ENCODE measurements at places on chromosomes 13 and 19.

- DNase-seq, result peak; percentile 37
Observed at GRCh38 chr19:679418-680286, 3.5 kb downstream of the FSTL3 start.

- no peak for DNase-seq
Observed at GRCh38 chr13:24279327-24280110, 29.9 kb upstream of the C1QTNF9 start.

GRCh38 chr19:18349524-18350128 is 9.2 kb downstream of the PGPEP1 start:
- peak; percentile 65 for DNase-seq

- DNase-seq, result no peak
Observed at GRCh38 chr13:23828866-23829265, 60.3 kb downstream of the MIPEP start.

DNA sequence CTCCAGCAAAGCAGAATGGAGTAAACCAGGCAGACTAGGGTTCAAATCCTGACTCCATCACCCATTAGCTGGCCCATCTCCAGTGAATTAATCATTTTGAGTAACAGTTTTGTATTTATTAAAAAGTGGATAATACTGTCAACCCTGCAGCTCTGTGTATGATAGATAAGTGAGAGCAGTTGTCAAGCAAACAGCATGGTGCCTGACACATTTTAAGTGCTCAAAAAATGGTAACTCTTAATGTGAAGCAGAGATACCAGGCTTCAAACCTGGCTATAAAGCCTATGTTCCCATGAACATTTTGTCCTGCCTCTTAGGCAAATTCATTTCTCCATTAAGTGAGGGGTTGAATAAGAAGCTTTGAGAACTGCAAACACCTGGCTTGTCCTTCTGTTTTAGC is 409.6 kb downstream of the TBC1D4 start:
- DNase-seq, result peak; percentile 17

DNA sequence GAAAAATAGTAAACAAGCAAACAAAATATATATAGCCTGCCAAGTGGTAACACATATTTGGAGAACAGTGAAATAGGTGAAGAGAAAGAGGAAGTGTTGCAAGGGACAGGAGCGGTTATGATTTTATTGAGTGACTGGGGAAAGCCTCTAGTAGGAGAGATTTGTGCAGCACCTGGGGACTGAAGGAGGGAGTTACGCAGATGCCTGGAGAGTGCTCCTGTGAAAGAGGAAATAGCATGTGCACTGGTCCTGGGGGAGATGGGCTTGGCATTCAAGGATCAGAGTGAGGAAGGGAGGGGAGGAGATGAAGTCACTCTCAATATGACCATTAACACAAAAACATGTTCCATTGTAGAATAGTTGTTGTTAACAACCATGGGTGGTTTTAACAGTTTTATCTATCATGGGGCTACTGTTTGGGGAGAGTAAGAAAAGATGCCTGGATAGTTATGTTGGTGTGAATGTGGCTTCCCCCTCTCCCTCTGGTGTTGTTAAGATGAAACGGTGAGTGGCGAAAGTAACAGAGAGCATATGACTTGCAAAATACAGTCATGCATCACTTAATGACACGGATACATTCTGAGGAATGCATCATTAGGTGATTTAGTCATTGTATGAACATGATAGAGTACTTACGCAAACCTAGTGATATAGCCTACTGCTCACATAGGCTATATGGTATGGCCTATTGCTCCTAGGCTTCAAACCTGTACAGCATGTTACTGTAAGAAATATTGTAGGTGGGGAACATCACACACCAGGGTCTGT is 251.7 kb upstream of the ARGLU1 start:
- DNase-seq, result no peak

DNA sequence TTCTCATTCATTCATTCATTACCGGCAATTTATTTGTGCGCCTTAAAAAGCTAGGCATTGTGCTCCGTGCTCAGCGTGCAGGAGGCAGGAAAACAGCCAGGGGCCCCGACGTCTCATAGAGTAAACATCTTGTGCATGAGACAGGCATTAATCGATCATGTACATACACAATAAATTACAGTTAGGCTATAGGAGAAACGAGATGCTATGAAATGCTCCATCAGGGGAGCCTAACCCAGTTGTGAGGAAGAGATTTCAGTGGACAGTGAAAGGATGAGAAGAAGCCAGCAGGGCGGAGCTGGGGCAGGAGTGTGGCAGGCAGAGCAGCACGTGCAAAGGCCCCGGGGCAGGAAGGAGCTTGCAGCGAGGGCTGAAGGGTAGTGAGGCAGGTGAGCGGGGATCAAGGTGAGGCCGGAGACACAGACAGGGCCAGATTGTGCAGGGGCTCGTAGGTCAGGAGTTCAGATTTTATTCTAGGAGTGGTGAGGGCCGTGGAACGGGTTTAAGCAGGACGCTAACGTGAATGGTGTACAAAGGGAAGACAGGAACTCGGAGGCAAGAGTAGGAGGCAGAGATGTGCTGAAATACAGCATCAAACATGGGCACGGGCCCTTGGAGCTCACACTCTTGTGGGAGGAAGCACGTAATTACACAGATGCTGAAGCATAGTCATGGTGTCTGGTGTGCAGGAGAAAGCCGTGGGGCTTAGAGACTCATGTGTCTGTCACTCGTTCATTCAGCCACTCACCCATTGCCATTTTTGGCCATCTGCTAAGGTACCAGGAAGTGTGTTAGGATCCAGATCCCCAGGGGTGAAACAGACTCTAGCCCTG is 7.8 kb upstream of the CACNG6 start:
- DNase-seq, result no peak

DNA sequence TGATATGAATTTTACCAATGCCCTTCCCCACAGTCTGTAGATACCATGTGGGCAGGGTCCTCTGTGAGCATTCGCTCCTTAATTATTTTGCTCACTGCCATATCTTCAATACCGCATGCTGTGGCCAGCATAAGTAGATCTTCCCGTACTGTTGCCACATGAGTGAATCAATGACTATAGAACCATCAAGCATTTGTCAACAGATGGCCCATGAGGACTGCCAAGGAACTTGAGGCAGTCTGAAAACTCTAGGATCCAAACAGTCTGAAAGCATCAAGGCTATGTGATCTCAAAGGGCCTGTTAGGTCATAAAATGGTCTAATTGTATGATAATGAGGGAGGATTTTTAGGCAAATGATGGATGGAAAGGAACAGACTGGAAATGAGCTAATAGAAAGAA is 27.4 kb upstream of the GPR12 start:
- DNase-seq, result no peak

DNA sequence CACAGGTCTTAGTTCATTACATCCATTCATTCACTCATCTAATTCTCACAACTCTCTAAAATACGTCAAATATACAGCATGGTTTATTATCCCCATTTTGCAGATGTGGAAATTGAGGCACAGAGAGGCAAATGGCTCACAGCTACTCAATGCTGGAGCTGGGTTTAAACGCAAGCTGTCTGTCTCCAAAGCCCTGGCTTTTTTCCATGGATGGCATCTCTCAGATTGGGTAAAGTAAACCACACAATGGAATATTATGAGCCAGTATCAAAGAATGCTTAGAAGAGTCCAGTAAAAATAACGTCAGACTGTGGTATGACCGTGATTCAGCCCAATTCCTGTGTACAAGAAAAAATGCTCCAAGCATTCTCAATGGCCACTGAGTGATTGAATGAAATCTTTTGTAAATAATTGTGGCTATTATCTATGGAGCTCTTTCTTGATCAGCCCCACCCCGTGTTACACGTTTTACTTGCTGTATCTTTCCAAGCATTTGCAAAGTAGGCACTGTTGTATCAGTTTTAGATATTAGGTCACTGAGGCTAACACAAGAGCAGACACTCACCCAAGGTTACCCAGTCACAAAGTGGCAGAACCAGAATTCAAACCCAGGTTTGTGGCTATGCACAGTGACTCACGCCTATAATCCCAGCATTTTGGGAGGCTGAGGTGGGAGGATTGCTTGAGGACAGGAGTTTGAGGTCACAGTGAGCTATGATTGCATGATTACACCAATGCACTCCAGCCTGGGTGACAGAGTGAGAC is 5.5 kb upstream of the ACP7 start:
- no peak for DNase-seq

DNA sequence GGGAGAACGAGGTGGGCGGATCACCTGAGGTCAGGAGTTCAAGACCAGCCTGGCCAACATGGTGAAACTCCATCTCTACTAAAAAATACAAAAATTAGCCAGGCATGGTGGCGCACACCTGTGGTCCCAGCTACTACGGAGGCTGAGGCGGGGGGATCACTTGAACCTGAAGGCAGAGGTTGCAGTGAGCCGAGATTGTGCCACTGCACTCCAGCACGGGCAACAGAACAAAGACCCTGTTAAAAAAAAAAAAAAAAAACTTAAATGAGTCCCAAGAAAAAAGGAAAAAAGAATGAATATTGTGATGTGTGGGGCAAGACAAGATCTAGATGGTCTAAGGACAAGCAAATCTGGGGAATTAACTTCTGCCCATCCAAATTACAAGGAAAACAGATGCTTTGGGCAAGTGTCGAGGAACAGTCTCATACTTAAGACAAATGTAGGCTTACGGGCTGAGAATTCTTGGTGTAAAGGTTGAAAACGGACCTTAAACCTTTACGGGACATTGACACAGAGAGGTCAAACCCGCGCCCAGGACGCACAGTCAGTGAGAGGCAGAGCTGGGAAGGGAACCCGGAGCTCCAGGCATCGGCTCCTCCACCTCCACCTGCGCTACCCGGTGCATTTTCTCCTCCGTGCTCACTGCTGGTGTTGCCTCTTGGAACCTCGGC is 656 bp upstream of the ZNF324 start:
- DNase-seq, result no peak

GRCh38 chr19:39475748-39476147 is 4.9 kb upstream of the TIMM50 start:
- DNase-seq, result no peak

DNA sequence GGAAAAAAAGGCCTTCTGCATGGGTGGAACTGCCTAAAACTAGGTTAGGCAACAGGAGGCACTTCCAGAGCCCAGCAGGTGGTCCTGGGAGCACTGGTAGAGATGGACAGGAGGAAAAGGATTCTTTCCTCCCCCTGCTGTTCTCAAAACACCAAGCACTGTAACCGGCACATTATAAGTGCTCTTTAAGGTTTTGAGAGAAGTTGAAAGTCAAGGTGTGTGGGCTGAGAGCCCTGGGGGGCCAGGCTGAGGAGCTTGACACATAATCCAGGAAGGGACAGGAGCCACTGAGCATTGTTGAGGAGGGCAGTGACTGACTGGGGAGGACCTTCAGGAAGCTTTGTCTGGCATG is 32.3 kb downstream of the SPATA13 start:
- DNase-seq, result no peak

GRCh38 chr13:43933378-43933777 is 53.7 kb downstream of the LACC1 start:
- DNase-seq, result no peak

- peak; percentile 64 for DNase-seq
Observed at GRCh38 chr13:97110936-97111335, 111.2 kb upstream of the MBNL2 start.

GRCh38 chr19:17436874-17437267 is 11.6 kb downstream of the TMEM221 start:
- no peak for DNase-seq

GRCh38 chr13:79346300-79346914 is 59.6 kb downstream of the RBM26 start:
- no peak for DNase-seq

- DNase-seq, result no peak
Observed at GRCh38 chr13:78325585-78325984, 277.8 kb downstream of the POU4F1 start.

GRCh38 chr13:66681403-66681802 is 548.7 kb downstream of the PCDH9 start:
- DNase-seq, result peak; percentile 12

DNA sequence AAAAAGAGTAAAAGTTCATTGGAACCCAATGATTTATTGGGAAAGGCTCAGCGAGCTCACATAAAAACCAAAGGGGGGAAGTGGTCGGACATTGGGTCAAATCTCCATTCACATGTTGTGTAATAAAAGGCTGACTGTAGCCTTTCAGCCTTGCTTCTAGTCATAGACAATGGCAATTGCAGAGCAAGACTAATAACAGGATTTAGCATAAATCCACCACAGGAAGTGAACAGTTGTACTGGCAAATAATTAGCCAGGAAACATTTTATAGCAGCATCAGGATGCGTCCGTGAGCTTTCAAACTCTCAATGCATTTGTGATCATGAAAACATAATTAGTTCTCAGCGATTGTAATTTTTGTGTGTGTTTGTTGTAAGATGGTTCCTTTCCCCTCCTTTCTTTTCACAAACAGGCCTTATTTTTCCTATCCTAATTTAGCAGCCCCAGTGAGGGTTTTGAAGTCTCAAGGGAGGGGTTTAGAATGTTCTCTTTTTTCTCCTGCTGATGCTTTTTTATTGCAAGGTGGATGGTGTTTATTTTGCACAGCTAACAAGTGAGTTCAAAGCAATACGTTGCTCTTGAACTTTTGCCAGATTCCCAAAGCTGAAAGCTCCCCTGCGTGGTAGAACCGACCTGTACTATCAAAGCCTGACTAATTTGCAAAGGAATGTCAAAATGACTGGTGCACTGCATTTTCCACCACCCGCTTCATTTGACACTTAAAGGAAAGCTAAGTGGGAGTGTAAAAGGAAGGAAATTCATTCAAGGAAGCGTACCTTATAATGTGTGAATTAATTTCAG is 105.6 kb downstream of the SPRY2 start:
- DNase-seq, result peak; percentile 7

GRCh38 chr13:45391926-45392325 is 26.2 kb downstream of the SLC25A30 start:
- no peak for DNase-seq

- peak; percentile 5 for DNase-seq
Observed at GRCh38 chr19:56341948-56342347, 27.3 kb upstream of the ZSCAN5A start.

DNA sequence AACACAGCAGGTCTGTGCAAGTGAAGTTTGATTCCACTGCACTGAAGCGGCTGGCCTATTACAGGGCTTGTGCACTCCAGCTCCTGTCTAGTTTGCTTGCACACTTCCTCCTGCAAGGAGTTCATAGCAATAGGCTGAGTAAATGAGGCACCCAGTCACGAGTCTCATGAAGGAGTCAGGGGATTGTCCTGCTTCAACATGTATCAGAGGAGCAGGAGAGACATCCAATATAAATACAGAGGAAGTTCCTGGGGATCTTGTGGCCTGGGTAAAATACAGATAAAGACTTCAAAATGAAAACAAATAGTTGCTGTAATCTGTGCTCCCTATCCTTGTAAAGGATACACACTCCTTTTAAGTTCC is 259.9 kb downstream of the SLITRK1 start:
- no peak for DNase-seq

Measured in NCI-H82 (cell line).